Pericardium fibroblast (primary cell): ENCODE measurements at places on chromosomes 1 and 21. TPM values are rescaled to one million over a fixed set of nuclear protein-coding genes. Genes with fewer than 3 reads are reported as not detected.

S100A5 gene
- not detected in 2 replicates for total RNA-seq

RGS18 gene
- not detected in 2 replicates for total RNA-seq

ALG6 gene
- total RNA-seq: 7.0 and 13.1 TPM in 2 replicates

C1QTNF12 gene
- total RNA-seq: 0.26 and 3.9 TPM in 2 replicates

SERTAD4 gene
- total RNA-seq: 0.60 and 1.9 TPM in 2 replicates

RAB7B gene
- total RNA-seq: 7.3 and 11.0 TPM in 2 replicates

KCNE2 gene
- total RNA-seq: not detected in 2 replicates

ADORA3 gene
- not detected in 2 replicates for total RNA-seq

PDZK1 gene
- not detected in 2 replicates for total RNA-seq

CLIC6 gene
- not detected in 2 replicates for total RNA-seq

SPRR1B gene
- not detected in 2 replicates for total RNA-seq

MROH7 gene
- 0.85 TPM in 1 of 2 replicates, not detected in the other for total RNA-seq

RNU1-3 gene
- under 0.01 TPM in 2 replicates for total RNA-seq

MAP3K21 gene
- 0.58 and 0.85 TPM in 2 replicates for total RNA-seq

GBP7 gene
- not detected in 2 replicates for total RNA-seq
